Activated naive CD8-positive, alpha-beta T cell treated with anti-CD3 and anti-CD28 coated beads, Interleukin-2, amount 50 U/mL, for 16 hours (primary cell): ENCODE measurements at places on chromosomes 6 and 20.

GRCh38 chr6:47117314-47117713 lies 75.2 kb upstream of the ADGRF1 start:
- DNase-seq: no peak

- DNase-seq: no peak
These were observed 119.9 kb upstream of the ARID1B start for GRCh38 chr6:156657296-156657695.

- DNase-seq: no peak
These were observed 17.1 kb downstream of the GFRA4 start for GRCh38 chr20:3646067-3646440.

DNA sequence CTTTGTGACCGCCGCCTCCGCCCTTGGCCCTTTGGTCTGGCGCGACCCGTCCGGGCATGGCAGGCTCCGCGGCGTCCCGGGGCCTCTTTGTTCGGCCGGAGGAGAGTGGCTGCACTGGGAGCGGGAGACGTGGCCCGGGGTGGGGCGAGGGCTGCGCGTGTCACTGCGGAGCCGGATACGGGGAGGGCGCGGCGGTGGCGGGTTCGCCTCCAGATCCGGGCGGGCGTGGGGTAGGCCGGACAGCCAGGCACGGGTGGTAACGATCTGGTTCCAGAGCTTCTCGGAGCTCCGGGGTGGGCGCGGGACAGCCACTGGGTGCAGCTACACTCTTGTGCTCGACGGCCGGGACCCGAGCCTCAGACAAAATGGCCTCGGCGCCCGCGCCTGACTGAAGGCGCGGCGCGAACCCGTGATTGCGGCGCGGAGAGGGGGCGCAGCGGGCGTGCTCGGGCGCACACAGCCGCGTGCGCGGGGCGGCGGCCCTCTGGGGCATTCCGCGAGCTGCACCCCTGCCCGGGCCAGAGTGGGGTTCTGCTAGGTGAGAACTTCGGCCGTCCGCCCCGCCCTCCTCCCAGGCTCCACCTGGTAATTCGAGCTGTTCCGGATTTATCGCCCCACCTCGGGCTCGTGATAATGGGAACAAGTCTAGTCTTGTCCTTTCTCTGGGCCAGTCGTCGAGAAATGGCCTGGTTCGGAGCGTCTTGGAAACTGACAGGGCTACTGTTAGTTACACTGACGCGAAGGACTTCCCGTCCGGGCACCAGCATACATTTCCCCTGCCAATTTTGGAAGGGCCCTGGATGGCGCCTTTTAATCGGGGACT lies 1.0 kb downstream of the LOC128125822 start:
- peak; percentile 34 for DNase-seq

DNA sequence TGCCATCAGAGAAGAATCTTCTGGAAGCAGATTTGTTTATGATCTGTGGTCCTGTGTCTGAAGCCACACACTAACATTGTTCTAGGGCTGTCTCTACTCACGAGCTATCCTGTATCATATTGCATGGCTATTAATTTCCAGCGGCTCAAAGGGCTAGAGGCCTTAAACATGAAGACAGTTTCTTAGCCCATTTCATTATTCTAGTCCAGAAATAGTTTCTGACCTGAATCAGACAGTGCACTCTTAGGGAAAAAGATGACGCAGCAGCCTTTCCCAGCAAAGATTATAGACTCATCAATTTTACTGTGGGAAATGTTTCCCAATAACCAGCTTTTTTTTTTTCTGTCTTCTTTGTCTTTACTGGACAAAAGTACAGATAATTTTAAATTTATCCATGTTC lies 105.3 kb upstream of the SUPT3H start:
- DNase-seq: no peak

DNA sequence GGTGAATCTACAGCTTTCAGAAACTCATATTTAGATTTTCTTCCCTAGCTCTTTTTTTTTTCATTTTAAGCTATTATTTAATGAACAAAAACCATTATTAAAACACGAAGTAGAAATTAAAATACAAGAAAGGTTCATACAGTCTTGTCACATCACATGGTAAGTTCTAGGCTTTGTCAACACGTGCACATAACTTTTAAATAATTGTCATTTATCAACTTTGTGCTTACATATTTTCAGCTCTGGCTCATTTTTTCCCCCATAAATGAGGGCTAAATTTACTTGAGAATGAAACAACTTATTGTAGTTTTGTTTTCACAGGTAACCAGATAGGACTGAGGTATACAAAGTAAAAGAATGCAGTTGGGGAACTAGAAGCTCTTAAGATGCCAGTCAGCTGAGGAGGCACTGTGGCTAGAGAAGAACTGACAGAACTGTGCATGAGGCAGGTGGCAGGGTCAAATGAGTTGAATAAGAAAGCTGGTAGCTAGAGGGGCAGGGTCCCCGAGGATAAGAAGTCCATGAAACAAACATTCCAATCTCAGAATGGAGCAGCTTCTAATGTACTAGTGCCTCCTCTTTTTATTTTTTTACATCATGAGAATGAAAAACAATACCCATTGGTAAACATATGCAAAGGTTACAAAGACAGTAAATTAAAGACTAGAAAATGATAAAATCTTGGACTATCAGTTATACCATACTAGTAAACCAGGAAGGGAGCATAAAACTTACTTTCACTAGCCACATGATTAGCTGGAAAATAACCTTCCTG lies 141.5 kb downstream of the MYB start:
- no peak for DNase-seq

DNA sequence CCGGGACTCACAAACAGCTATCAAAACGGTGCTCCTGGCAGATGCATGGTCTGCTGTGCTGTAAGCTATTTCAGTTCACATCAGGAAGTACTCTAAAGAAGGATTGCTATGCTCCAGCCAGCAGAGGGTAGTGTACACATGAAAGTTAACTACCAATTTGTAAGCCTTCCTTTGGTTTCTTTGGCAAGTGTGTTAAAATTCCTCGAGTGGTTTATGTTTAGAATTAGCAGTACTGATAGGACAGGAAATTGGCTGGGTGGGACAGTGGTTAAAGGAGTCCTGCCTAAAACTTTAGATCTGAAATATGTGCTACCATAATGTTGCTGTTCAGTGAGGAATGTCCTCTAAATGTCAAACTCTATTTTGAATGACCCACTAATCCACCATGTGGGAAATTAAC lies 47.4 kb downstream of the TRMT11 start:
- no peak for DNase-seq

GRCh38 chr6:81890846-81891245 lies 138.4 kb upstream of the TENT5A start:
- no peak for DNase-seq

DNA sequence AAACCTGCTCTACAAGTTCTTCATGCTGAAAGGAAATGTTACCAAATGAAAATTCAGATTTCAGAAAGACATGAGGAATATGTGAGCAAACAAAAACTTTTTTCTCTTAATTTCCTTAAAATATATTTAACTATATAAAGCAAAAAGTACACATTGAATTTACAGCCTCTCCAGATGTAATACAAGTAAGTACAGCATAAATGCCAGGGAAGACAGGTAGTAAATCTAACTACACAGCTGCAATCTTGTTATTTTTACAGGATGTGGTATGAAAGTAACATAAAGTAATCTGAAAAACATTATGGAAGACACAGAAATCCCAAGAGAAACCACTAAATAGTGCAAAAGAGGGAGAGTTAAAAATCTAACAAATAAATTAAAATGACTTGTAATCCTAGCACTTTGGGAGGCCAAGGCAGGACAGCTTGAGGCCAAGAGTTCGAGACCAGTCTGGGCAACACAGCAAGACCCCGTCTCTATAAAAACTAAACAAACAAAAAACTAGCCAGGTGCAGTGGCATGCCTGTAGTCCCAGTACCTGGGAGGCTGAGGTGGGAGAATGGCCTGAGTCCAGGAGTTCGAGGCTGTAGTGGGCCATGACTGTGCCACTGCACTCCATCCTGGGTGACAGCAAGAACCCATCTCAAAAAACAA lies 50.7 kb downstream of the FAM8A1 start:
- no peak for DNase-seq

GRCh38 chr6:25963426-25964123 lies 973 bp downstream of the TRIM38 start:
- DNase-seq: no peak

GRCh38 chr6:78836598-78836997 lies 30.8 kb upstream of the IRAK1BP1 start:
- no peak for DNase-seq

- DNase-seq: no peak
These were observed 163.3 kb upstream of the SNX9 start for GRCh38 chr6:157659536-157660271.

- DNase-seq: no peak
These were observed 108.8 kb upstream of the HEY2 start for GRCh38 chr6:125640441-125641150.

- DNase-seq: no peak
These were observed 103.9 kb upstream of the FOXP4 start for GRCh38 chr6:41442352-41442672.

GRCh38 chr6:52909131-52909530 lies 367 bp downstream of the GSTA3 start:
- DNase-seq: no peak

GRCh38 chr6:148140772-148141557 lies 201.7 kb upstream of the SASH1 start:
- DNase-seq: no peak

DNA sequence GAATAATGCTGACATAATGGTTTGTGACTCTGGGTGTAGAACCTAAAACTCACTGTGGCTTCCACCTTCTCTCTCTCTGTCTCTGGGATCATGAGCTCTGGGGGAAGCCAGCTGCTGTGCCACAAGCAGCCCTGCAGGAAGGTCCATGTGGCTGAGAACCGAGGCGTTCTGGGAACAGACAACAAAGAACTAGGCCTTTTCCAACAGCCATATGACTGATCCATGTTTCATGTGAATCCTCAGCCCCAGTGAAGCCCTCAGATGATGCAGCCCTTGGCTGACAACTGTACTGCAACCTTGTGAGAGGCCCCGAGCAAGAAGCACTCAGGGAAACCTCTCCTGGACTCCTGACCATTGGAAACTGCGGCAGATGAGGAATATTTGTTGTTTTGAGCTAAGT lies 56.6 kb downstream of the HLA-G start:
- DNase-seq: no peak
